SK-N-DZ (cell line): ENCODE measurements at places on chromosomes 16 and 17.

DNA sequence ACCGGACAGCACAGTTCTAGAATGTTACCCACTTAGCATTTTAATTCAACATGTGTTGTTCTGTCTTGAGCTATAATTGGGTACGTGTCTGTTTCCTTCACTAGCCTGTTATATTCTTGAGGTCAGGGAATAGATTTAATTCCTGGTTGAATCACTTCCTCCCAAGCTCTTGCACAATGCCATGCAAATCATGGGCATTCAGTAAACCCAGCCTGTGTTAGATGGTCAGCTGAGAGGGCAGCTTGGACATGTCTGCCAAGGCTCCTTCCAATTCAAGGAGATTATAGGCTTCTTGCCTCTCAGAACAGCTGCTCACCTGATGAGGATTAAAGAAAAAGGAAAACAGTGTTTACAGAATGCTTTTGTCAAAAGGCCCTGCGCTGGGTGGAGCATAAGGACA, 12.6 kb downstream of the C1QTNF1 start:
- DNase-seq, result no peak

- DNase-seq, result no peak
Measured at GRCh38 chr16:77066896-77067496, 124.0 kb upstream of the MON1B start.

- DNase-seq, result no peak
Measured at GRCh38 chr17:6796887-6797490, 21.0 kb downstream of the FBXO39 start.

GRCh38 chr17:78502611-78503148, 74.5 kb downstream of the DNAH17 start:
- no peak for DNase-seq

DNA sequence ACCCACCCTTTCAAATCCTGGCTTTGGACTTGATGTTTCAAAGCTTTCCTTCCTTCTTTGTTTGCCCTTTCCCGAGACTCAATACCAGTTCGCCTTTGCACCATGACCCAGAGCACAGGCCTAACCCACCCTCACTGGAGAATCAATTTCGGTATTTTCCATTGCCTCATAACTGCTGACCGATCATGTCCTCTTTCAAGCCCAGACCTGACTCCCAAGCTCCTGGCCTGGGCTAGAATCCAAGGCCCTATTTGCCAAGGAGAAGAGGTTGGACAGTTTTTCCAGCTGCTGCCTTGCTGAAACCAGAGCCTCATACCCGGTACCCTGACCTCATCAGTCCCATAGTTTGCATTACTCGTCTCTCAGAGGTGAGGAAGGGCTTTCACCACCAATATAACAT, 35.3 kb upstream of the HELZ start:
- no peak for DNase-seq

GRCh38 chr16:23668873-23669272, 9.8 kb upstream of the PLK1 start:
- no peak for DNase-seq

DNA sequence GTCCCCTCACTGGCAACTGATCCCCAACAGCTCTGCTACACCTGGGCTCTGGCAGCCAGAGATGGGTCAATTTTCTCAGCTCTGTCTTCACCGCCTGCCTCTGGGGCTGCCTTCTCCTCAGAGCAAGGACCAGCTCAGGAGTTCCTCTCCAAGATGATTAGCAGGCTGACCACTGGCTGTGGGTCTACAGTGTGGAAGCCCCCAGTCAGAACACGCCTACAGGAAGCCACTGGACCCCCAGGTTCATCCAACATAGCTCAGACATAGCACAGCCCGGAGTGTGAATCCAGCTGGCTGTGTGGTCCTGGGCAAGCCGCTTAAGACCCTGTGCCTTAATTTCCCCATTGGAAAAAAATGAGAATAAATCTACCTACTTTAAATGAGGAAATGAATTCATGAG, 4.9 kb downstream of the DOK4 start:
- no peak for DNase-seq

GRCh38 chr16:74998481-74999218, at the start of gene ZNRF1:
Gene ZNRF1, plus strand, starts transcription at chr16:74999024. Its CDS starts 648 bp downstream, at chr16:74999672.
- peak; percentile 86 for DNase-seq

DNA sequence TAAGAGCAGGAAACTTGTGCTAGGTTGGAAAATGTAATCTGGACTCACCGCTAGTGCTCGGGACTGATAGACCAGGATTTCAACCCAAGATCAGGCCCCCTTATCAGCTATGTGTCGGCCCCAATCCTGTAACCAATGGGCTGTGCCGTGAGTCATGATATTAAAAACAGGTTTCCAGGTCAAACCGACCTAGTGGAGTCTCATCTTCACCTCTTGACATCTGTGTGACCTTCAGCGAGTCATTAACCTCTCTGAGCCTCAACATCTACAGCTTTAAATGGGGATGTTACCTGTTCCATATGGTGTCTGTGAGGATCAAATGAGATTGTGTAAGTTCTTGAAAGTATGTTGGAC, 512 bp downstream of the PMM2 start:
- no peak for DNase-seq

GRCh38 chr17:34781571-34782108, 179.6 kb downstream of the CCT6B start:
- peak; percentile 75 for DNase-seq

GRCh38 chr17:27452828-27453227, 3.4 kb upstream of the KSR1 start:
- DNase-seq, result no peak

- DNase-seq, result peak; percentile 42
Measured at GRCh38 chr16:30748634-30749445, 615 bp downstream of the PHKG2 start.

DNA sequence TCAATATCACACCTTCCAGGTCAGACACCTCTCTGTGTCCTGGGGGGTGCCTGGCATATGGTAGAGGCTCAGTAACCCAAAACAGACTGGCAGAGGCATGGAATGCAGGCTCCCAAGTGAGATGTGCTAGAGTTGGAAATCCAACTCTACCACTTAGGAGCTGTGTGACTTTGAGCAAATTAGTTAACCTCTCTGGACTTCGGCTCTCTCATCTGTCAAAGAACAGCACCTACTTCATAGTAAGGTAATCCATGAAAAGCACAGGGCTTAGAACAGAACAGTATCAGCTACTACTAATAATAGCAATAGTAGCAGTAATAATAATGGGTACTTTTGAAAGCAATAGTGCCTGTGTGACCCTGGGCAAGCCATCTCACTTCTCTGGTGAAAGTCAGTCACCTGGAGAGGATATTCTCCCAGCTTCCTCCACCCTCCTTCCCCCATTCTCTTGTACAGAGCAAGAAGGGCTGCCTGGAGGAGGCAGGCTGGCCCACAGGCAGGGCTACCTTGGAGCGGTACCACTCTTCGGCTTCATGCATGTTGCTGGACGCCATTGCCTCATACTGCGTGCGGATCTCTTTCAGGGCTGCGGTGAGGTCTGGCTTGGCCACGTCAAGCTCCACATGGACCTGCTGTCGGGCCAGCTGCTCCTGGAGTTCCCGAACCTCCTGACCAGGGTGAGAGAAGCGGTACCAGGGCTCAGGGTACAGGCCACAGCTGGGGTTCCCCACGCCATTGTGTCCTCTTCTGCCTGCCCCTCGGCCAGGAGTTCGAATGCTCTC, 2.3 kb downstream of the GFAP start:
- no peak for DNase-seq

DNA sequence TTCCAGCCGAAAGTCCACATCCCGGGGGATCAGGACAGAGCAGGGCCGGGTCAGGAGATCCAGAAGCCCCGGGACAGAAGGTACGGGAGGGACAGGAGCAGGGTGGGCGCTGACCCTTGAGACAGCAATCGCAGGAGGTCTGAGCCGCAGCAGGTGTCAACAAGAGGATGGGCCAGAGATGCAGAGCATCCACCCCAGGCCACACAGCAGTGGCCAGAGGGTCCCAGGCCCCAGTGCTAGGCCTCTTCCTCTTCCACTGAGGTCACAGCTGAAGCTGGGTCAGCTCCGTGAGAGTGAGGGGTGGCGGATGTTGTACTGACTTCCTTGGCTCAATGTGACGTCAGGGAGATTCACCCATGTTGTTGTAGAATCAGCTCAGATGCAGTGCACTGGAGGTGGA, 8.7 kb upstream of the RNF213 start:
- DNase-seq, result no peak

DNA sequence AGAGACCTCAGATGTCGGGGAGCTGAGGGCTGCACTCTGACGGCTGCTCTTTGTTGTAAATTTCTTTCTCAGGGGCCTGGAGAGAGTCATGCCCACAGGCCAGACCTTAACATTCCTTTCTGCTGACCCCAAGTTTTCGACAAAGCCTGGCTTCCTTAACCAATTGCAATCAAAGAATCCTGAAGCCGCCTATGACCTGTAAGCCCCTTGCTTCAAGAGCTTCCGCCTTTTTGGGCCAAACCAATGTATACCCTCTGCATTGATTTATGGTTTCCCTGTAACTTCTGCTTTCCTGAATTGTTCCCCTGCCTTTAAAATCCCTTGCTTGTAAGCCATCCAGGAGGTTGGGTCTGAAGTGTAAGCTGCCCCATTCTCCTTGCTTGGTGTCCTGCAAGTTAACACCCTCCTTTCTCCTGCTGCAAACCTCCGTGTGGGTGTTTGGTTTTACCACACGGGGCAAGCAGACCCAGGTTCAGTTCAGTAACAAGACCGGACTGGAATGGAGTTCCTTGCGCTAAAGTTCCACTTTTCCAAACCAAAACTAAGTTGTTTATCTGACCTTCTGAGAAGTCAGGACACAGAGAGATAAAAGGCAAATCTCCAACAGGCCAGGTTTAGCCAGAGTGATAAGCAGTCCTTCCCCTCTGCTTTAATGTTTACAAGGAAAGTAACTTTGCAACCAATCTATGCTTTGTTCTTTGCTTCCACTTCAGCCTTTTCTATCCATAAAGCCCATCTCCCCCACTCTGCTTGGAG, 141.6 kb downstream of the KCNJ12 start:
- no peak for DNase-seq

DNA sequence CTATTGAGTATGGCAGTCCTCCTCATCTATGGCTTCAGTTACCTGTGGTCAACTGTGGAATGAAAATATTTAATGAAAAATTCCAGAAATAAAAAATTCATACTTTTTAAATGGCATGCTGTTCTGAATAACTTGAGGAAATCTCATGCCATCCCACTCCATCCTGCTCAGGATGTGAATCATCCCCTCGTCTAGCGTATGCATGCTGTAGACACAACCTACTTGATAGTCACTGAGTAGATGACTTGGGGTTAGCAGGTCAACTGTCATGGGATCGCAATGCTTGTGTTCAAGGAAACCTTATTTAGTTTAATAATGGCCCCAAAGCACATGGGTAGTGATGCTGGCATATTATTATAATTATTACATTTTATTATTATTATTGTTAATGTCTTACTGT, 4.8 kb upstream of the VAC14 start:
- no peak for DNase-seq

GRCh38 chr16:86519649-86520316, 9.5 kb downstream of the FOXF1 start:
- peak; percentile 57 for DNase-seq

DNA sequence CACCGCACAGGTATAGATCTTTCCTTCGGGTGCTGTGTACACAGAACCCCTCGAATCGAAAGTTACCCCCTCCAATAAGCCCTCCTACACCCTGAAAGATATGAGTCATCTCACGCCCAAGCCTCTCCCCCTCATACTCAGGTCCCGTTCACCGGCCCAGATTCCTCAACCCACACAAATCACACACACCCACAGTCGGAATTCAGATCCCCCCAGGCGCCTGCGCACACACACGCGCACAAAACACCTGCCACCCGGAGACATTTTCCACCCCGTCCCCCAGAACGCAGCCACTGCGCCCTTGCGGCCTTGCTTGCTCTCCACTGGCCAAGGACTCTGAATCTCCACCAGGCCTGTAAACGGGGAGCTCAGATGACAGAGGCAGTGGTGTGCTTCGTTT, 4.9 kb downstream of the JPH3 start:
- no peak for DNase-seq

GRCh38 chr16:8853611-8854010, 15.2 kb downstream of the CARHSP1 start:
- no peak for DNase-seq

GRCh38 chr17:17028059-17028877, 14.0 kb upstream of the MPRIP start:
- no peak for DNase-seq

GRCh38 chr17:46869296-46869695, 17.9 kb downstream of the WNT9B start:
- DNase-seq, result peak; percentile 41

GRCh38 chr16:11395949-11396240, 50.6 kb downstream of the RMI2 start:
- no peak for DNase-seq

DNA sequence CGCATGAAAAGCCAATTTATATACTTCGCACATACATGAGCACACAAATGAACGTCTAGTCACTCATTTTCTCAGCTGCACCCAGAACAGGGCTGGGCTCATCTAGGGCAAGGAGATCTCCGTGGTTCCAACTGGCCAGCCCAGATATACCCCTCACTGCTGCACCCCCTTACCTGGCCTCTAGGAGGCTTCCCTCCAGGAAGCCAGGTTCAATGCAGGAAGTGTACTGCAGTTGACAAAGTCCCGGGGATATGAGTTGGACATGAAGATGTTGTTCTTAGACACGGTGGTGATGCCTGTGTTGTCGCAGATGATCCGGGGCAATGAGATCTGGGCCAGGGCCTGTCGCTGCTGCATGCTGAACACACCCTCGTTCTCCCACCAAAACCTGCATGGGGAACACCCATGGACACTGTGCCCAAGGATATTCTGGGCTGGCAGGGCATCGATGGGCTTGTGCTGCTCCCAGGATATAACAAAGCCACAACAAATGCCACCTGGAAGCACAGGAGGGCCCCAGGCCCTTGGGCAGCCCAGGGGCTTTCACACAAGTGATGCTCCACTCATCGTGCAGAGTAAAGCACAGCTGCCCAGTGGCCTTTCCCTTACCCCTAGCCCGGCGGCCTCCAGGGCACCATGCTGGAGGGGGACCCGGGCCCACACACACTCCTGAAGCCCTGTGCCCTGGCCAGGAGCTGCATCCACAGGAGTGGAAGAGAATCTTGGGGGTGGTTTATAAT, 10.1 kb downstream of the MPO start:
- DNase-seq, result no peak

GRCh38 chr17:79836972-79837887, 2.0 kb downstream of the CBX4 start:
- DNase-seq, result no peak

DNA sequence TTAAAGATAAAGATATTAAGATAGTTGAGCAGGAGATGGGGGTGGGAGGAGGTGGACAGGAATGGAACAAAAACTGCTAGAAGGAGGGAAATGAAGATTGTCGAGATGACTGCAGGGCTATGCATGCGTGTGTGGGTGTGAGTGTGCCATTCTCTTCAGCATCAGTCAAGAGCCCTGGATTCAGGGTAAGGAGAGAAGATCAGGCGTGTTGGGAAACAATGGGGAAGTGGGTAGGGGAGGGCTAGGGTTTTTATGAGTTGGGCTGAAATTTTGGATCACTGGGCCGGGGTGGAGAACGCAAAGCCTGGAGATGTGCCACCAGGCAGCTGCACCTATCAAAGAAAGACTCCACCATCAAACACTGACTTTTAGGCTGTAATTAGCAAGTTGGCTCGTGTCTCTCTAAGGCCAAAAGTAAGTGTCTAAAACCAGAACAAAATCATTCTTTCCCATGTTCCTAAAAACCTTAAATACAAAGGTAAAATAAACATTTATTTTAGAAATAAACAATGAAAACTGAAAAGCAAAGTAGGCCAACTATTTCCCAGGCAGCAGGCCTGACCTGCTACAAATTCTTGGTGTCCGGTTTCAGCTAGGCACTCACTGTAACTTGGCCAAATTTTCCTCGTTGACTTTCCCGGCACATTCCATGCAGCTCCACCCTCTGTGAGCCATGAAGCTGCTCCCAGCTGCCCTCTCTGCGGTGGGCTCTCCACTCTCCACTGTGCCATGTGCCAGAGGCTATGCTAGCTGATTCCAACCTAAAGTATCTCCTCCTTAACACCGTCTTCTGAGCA, 4.2 kb downstream of the CDRT4 start:
- DNase-seq, result no peak
